ENCODE measurements at places on chromosomes 6 and 20. TPM values are rescaled to one million over a fixed set of nuclear protein-coding genes. Genes with fewer than 3 reads are reported as not detected.
A peak's percentile ranks its signal among the peaks of the same experiment; 100 is the strongest.

DNA sequence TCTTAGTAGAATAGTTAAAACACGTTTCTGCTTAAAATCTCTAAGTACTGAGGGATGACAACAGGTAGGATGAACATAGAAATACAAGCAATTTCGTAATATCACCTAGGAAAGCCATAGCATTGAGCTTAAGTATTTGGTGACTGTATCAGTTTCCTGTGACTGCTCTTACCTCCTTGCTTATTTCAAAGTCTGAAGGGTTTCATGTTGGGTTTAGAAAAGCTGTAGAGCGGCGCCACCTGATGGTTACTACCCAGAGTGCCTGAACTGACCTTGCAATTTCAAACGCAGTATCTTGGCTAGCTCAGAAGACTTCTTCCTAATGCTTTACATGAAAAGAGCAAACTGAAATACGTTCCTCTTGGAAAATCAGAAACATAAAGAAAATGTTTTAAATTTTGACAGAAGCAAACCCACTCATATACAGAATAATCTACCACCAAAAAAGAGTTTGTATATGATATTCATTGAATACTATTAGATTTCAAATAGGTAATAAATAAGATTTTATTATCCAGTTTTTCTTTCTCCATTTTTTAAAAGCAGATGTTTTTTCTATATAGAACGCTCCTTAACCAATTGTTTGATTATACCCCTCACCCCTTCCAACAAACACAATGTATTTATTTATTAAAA lies 82.3 kb upstream of the RIPOR2 start:
- no peaks in the 10 kb centered on the region for H3K36me3 ChIP-seq
- H3K27me3 ChIP-seq, result no peaks in the 10 kb centered on the region
- peak overlapping the region; percentile 10 for H3K27ac ChIP-seq
- DNase-seq, result peak; percentile 90
- peaks cover 28% of the 10 kb centered on the region for H3K4me1 ChIP-seq

CCN6 gene
- total RNA-seq, result not detected

- no peak for DNase-seq
- no peaks in the 10 kb centered on the region for H3K36me3 ChIP-seq
- H3K27ac ChIP-seq, result no peak overlapping the region
- H3K4me3 ChIP-seq, result no peak overlapping the region
- no peaks in the 10 kb centered on the region for H3K27me3 ChIP-seq
These were observed 65.7 kb upstream of the BACH2 start for GRCh38 chr6:90362318-90362717.

GRCh38 chr6:158408552-158409130 lies 96.4 kb downstream of the TULP4 start:
- no peak overlapping the region for H3K27ac ChIP-seq
- peaks cover 24% of the 10 kb centered on the region for H3K36me3 ChIP-seq
- H3K27me3 ChIP-seq, result no peaks in the 10 kb centered on the region
- DNase-seq, result no peak
- no peak overlapping the region for H3K4me3 ChIP-seq
- peaks cover 71% of the 10 kb centered on the region for H3K4me1 ChIP-seq

- H3K36me3 ChIP-seq, result no peaks in the 10 kb centered on the region
- peak; percentile 18 for DNase-seq
- no peak overlapping the region for H3K27ac ChIP-seq
- H3K27me3 ChIP-seq, result no peaks in the 10 kb centered on the region
- H3K4me3 ChIP-seq, result no peak overlapping the region
These were observed 107.8 kb downstream of the NFATC2 start for GRCh38 chr20:51434580-51435247.

FRMD1 gene
- total RNA-seq, result not detected

- H3K27ac ChIP-seq, result no peak overlapping the region
- H3K27me3 ChIP-seq, result no peaks in the 10 kb centered on the region
- no peaks in the 10 kb centered on the region for H3K4me1 ChIP-seq
- no peak for DNase-seq
These were observed 260.0 kb upstream of the MAP3K7 start for GRCh38 chr6:90846824-90847223.

DNA sequence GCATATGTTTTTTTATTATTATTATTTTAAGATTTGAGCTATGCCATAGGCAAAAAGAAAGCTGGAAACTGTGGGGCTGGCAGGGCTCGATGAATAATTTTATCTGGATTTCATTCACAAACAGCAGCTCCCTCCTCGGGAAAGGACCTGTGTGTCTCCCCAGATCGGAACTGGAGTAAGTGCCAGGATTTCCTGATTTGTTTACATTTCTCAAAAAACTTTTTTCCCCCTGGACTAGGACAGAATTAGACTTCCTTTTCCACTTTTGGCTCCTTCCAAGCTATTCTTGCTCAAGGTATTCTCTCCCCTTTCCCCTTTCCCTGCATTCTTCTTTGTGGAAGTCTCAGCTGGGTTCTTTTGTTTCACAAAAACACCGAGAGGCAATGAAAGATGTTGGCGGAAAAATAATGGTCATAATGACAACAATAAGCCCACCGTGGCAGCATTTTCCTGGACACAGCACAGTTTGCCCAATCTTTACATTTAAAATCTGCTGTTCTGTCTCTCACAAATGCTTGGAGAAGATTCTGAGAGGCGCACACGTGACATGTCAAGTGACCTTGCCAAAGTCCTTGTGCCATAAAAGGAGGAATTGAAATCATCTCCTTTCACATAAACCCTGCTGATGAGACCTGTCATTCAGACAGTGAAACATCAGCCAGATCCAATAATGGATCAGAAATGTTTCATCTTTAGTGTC lies 85.8 kb upstream of the PREP start:
- no peaks in the 10 kb centered on the region for H3K36me3 ChIP-seq
- peaks cover 11% of the 10 kb centered on the region for H3K4me1 ChIP-seq
- no peak for DNase-seq
- no peak overlapping the region for H3K4me3 ChIP-seq
- H3K27ac ChIP-seq, result no peak overlapping the region
- no peaks in the 10 kb centered on the region for H3K27me3 ChIP-seq

SDC4 gene
- 256 TPM for total RNA-seq

MUC22 gene
- not detected for total RNA-seq
